ENCODE measurements at places on chromosomes 7 and 10. TPM values are rescaled to one million over a fixed set of nuclear protein-coding genes. Genes with fewer than 3 reads are reported as not detected.
A peak's percentile ranks its signal among the peaks of the same experiment; 100 is the strongest.

- H3K36me3 ChIP-seq = no peaks in the 10 kb centered on the region
- H3K4me1 ChIP-seq = peaks cover 1% of the 10 kb centered on the region
- no peak for DNase-seq
- H3K27me3 ChIP-seq = no peaks in the 10 kb centered on the region
- H3K27ac ChIP-seq = no peak overlapping the region
- H3K4me3 ChIP-seq = no peak overlapping the region
Observed at GRCh38 chr7:55977831-55978230, 13.4 kb downstream of the NIPSNAP2 start.

DNA sequence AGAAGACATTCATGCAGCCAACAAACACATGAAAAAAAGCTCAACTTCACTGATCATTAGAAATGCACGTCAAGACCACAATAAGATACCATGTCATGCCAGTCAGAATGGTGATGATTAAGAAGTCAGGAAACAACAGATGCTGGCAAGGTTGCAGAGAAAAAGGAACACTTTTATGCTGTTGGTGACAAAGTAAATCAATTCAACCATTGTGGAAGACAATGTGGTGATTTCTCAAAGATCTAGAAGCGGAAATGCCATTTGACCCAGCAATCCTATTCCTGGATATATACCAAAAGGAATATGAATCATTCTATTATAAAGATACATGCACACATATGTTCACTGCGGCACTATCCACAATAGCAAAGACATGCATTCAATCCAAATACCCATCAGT is 77.6 kb downstream of the C10orf90 start:
- no peak for DNase-seq
- no peak overlapping the region for H3K27ac ChIP-seq
- no peaks in the 10 kb centered on the region for H3K36me3 ChIP-seq
- H3K4me1 ChIP-seq = no peaks in the 10 kb centered on the region
- H3K4me3 ChIP-seq = no peak overlapping the region
- no peaks in the 10 kb centered on the region for H3K27me3 ChIP-seq

- H3K27ac ChIP-seq = peak overlapping the region; percentile 53
- H3K36me3 ChIP-seq = no peaks in the 10 kb centered on the region
- peaks cover 7% of the 10 kb centered on the region for H3K4me1 ChIP-seq
- DNase-seq = no peak
Observed at GRCh38 chr10:103055105-103055504, 137.0 kb downstream of the CNNM2 start.

- DNase-seq = no peak
- peaks cover 11% of the 10 kb centered on the region for H3K4me1 ChIP-seq
- no peaks in the 10 kb centered on the region for H3K36me3 ChIP-seq
- peak overlapping the region; percentile 94 for H3K27ac ChIP-seq
Observed at GRCh38 chr7:6446838-6447580, 745 bp downstream of the DAGLB start.

DNA sequence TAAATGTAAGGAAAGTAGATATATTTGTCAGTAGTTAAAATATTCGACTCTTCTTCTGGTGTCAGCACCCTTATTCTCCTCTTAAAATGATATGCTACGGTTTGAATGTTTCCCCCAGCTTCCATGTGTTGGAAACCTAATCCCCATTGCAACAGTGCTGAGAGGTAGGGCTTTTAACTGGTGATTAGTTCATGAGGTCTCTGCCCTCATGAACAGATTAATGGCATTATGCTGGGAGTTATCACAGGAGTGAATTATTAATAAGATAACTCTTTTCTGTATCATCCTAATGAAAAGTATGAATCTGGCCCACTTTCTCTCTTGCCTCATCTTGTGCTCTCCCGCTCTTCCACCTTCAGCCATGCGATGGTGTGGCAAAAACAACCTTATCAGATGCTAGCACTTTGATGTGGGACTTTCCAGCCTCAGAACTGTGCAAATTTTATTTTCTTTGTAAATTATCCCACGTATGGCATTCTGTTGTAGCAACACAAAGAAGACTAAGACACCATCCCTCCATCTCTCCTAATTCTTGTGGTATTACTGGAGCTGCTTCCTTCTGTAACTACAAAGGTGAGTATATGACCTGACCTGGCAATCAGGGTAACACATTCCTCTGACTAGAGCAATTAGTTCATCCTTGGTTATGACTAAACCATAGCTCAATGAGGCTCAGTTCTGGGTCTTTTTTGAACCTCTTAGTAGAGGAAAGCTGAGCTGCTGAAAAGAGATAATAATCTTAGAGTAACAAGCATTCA is 171.1 kb upstream of the TMEM196 start:
- no peaks in the 10 kb centered on the region for H3K27me3 ChIP-seq
- H3K36me3 ChIP-seq = no peaks in the 10 kb centered on the region
- H3K4me3 ChIP-seq = no peak overlapping the region
- peaks cover 2% of the 10 kb centered on the region for H3K4me1 ChIP-seq

DNA sequence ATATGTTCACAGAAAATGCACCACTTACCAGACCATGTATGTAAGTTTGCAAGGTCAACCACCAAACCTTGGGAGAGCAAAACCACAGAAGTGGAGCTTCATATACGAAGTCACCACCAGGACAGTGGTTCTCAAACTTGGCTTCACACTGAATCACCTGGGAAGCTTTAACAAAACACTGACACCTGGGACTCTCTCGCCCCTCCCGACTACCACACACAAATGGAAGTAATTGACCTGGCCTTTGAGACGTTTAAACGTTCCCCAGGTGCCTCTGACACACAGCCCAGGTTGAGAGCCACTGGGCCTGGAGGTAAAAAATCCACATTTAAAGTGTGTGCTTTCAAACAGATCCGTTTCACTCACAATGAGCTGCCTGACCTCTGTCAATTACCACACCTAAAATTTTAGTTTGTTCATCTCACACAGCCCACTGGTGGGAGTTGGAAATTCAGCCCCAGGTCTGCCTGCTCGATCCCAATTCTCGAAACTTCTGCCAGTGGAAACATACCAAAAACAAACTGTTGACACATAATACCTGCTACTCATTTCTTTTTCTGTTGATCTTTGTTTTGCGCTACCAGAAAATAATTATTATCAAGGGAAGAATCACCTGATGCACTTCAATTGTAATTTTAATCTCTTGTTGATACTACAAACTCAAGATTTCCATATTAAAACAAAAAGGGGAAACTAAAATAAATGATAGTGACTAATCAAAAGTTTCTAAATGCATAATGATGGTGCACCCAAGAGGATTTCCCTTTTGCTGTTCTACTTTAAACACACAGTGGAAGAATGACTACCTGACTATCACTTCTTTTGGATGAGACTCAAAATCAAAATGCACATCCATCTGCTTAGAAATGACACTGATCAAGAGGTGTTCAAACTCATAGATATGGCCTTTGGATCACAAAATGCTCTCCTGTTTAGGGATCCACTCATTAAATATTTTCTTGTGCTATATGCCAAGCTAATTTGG is 26.6 kb downstream of the CDNF start:
- DNase-seq = no peak
- no peaks in the 10 kb centered on the region for H3K4me1 ChIP-seq
- H3K27me3 ChIP-seq = no peaks in the 10 kb centered on the region
- no peaks in the 10 kb centered on the region for H3K36me3 ChIP-seq

DNA sequence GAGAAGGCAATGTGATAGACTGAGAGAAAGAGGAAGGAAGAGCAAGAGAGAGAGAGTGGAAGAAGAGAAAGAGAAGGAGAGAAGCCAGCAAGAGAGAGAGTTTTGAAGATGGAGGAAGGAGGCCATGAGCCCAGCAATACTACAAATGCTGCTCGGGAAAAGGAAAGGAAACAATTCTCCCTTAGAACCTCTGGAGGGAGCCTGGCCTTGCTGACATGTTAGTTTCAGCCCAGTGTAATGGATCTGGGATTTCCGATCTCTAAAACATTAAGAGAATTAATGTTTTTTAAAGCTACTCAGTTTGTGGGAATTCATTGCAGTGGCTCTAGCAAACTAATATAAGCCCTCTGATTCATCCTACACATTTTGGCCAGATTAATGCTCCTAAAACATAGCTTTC is 206.8 kb upstream of the MTPN start:
- H3K36me3 ChIP-seq = no peaks in the 10 kb centered on the region
- no peaks in the 10 kb centered on the region for H3K27me3 ChIP-seq
- no peak overlapping the region for H3K27ac ChIP-seq
- DNase-seq = no peak
- no peaks in the 10 kb centered on the region for H3K4me1 ChIP-seq

DNA sequence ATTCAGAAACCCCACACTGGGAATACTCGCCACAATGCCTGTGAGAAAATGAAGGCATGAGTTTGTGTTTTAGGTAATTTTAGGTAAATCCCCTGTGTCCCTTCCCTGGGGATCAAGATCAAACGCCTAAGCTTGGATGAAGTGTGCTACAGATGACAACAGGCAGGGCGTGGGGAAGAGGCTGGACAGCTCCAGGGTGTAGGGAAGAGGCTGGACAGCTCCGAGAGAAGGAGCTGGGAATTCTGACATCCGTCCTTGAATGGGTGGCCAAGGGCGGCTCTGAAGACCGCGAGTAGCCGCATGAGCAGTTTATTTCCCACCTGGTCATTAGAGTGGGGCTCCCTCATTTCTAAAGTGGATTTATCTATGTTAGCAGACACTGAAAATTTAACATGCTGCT is 109.7 kb downstream of the RAMP3 start:
- H3K36me3 ChIP-seq = no peaks in the 10 kb centered on the region
- H3K27me3 ChIP-seq = no peaks in the 10 kb centered on the region
- no peaks in the 10 kb centered on the region for H3K4me1 ChIP-seq
- DNase-seq = no peak
- no peak overlapping the region for H3K27ac ChIP-seq

HOXA3 gene
- 3.9 TPM for total RNA-seq

STAG3 gene
- total RNA-seq = not detected

GRK5 gene
- total RNA-seq = 16.5 TPM

CYP3A5 gene
- total RNA-seq = 80.3 TPM
